ENCODE measurements at places on chromosomes 3 and 15.

DNA sequence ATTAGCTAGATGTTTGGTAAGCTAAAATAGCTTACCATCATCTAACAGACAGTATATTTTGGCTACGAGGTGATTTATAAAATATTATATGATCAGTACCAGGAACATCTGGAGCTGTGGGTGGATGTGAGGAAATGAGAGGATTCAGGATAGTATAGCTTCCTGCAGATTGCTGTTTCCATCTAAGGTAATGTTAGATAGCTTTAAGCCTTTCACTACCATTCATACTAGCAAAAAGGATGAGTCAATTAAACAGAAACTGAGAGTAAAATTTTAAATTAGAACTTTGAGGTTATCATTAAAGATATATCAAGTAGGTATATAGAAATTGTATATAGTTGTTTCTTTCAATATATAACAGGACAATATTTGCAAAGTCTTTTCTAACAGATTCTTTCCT lies 8.0 kb downstream of the ZBTB20 start:
- no peak for DNase-seq

DNA sequence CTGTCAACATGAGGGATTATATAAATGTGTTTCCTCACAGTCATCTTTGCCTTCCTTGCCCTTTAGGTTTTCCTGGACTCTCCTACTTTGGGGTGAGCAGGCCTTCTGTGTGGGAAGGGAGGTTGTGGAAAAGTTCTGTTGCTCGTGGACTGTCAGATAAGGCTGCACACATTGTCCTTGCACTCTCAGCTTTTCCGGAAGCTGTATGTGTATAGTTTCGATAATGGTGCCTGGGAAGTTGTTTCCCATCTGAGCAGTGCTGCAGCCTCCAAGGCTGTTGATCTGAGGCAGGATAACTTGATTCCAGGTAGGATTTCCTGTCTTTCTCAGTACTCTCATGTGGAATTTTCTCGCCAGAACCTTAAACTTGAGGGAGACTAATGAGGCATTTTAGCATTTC lies 297.8 kb upstream of the AZI2 start:
- no peak for DNase-seq

- DNase-seq: no peak
Measured at GRCh38 chr3:183500319-183500718, 55.2 kb downstream of the KLHL6 start.

GRCh38 chr15:54387799-54388198 lies 409.6 kb downstream of the UNC13C start:
- DNase-seq: no peak

DNA sequence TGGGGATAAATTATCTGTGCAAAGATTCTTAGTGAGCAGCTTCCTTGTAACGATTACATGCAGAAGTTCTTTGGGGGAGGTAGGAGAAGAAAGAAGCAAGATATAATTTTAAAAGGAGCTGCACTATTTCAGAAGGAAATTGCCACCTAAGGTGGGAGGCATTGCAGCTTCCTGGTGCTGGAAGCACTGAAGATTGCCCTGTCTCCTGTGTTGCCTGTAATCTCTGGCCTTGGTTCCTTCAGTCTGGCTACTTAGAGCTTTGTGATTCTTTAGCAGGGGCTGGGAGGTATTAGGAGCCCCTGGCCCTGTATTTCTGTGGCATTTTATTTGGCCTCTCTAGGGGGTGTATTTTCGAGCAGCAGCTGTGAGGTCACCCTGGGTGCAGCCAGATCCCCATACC lies 35.5 kb downstream of the CACNA2D3 start:
- DNase-seq: no peak

- no peak for DNase-seq
Measured at GRCh38 chr15:85129881-85130280, 148.2 kb downstream of the PDE8A start.

- DNase-seq: no peak
Measured at GRCh38 chr15:46708226-46708625, 1009.1 kb upstream of the SEMA6D start.

- DNase-seq: no peak
Measured at GRCh38 chr3:135083756-135084155, 288.7 kb downstream of the EPHB1 start.

GRCh38 chr3:107798381-107798780 lies 275.6 kb downstream of the BBX start:
- DNase-seq: no peak

- DNase-seq: no peak
Measured at GRCh38 chr15:92586383-92586942, 69.1 kb downstream of the FAM174B start.

- DNase-seq: no peak
Measured at GRCh38 chr15:75061272-75061671, 37.9 kb downstream of the PPCDC start.

DNA sequence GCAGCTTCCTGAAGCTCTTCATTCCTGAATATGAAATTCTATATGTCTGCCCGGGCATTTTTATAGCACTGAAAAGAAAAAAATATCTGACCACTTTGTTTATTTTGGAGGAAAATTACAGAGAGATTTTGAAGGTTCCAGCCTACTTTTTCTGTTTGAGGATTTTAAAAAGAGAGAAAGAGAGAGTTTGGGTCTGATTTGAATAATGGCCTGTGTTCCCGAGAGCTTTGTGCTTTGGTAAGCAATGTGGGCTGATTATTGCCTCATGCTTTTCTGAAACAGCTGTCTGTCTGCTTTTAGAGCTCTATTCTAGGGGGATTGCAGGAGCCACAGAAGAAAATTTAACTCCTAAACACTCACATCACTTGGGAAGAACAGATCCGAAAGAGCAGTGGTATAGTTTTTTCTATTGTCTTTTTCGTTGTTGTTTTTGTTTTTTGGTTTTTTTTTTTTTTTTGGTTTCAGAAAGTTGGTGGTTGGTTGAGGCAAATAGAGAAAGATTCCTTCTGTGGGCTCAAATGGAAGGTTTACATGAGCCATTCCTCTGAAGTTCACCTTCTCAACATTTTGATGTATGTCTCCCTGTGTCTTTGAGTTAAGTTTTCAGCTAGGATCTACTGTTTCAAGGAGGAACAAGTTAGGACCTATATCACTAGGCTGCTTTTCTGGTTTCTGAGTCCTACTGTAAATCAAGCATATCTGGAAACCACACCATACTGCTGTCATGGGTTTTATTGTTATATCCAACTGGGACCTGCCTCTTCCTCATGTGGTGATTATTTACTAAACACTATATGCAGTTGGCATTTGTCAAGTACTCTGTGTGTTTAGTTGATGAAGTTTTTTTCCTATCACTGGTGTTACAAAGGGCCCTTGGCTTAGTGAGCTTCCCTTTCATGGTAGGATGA lies 178.9 kb downstream of the KCNMB2 start:
- DNase-seq: no peak

DNA sequence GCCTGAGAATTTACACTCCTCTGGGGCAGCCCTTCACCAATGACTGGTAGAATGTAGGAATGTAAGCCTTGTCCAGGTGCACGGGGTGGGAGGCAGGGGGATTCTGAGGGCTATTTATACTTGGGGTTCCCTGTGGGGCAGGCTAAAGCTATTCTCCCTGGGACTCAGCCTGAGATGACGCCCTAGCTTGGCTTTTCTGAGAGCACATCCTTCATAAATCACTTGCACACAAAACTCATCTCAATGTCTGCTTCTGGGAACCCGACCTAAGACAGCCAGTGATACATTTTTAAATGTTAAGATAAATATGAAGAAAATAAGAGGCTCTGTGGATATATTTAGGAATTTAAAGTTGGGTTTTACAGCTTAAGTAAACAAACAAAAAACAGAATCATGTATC lies 16.6 kb downstream of the TMEM158 start:
- no peak for DNase-seq

DNA sequence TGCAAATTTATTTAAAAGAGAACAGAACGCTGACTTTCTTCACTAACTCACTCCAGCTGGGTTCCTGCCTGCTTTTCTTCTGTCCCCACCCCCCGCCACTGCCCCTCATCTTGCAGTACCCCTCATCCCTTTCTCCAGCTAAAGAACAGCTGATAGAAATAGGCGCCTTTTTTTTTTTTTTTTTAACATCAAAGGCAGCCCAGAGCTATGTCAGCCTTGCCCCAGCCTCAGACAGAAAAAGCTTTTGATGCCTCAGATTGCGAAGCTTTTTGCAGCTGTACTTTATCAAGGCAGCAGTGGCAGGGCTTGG lies 1.8 kb downstream of the CADPS start:
- DNase-seq: no peak

DNA sequence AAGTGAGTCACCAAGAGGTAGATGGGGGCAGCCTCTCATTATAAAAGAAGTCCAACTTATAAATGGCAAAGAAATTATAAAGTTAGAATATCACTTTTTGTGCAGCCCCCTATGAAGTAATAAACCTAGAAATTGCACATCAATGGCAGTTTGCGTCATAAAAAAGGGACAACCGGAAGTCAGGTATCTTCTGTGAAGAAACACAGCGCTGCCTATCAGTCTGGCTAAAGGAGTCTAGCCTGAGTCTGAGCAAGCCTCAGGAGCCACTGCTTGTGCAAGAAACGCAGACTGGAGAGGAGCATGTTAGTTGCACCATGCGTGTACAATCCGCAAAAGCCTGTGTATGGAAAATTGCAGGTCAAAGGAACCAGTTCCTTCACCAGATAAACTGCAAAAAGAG lies 178.4 kb downstream of the ARRDC4 start:
- DNase-seq: no peak

DNA sequence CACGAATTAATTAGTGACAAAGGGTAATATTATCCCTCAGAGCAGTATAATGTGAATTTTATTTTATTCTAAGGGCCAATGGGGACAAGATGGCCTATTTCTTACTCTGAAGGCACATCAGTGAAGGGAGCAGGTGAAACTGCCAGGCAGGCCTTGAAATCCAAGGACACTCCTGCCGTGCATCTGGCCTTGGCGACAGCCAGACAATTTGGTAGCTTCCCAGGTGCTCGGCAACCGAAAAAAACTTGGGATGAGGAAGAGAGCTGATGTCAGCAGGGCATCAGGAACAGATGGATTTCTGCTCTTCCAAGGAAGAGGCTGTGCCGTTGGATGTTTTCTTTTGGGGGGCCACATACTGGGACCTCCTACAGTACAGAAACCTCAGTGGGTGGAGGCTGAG lies 83.2 kb upstream of the ADAMTSL3 start:
- no peak for DNase-seq

DNA sequence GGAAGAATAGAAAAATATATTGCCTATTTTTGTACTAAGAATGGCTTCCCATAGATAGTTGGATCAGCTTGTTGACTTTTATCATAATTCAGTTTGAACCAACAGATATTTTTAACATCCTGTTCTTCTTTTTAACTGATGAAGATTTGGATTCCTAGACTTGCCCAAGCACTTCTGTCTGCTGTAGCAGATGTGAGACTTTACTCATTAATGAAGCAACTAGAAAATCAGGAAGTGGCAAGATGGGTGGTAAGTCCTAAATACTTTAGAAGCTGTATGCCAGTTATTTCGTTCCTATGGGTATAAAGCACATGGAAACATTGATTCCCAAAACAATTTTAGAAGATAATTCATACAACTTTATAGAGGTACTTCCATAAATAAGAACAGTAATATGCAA lies 8.4 kb downstream of the PIGB start:
- no peak for DNase-seq

DNA sequence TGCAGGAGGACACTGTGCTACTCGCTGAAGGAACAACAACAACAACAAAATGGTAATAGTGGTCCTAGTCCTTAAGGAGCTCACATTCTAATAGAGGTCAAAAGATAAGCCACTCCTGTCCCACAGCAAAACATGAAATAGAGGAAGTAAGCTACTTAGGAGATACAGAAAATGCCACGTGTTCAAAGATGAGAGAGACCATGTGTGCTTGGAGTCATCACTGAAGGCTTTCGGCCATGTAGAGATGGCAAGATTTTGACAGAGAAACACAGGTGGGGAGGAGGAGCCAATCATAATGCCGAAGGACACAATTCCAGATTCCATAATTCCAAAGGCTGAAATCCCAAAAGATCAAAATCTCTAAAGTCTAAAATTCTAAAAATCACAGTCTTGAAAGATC lies 24.8 kb upstream of the RIOX2 start:
- DNase-seq: no peak

DNA sequence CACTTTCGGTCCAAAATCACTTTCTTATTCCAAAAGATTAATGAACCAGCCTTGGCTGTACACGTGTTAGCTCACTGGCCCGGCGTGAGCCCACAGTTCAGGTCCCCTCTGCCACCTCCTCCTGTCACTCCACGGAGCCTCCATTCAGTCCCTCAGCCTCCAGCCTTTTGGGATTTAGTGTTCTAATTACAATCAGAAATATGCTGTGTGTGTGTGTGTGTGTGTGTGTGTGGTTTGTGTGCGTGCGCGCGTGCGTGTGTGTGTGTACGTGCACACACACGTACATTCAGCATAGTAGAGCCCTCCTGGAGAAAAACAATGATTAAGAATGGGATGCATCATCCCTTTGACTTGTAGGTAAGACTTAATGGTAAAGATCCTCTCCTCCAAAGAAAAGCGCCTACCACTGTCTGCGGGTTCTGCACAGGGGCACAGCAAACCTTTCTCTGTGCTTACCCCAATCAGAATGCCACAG lies 801 bp downstream of the CA12 start:
- DNase-seq: no peak

DNA sequence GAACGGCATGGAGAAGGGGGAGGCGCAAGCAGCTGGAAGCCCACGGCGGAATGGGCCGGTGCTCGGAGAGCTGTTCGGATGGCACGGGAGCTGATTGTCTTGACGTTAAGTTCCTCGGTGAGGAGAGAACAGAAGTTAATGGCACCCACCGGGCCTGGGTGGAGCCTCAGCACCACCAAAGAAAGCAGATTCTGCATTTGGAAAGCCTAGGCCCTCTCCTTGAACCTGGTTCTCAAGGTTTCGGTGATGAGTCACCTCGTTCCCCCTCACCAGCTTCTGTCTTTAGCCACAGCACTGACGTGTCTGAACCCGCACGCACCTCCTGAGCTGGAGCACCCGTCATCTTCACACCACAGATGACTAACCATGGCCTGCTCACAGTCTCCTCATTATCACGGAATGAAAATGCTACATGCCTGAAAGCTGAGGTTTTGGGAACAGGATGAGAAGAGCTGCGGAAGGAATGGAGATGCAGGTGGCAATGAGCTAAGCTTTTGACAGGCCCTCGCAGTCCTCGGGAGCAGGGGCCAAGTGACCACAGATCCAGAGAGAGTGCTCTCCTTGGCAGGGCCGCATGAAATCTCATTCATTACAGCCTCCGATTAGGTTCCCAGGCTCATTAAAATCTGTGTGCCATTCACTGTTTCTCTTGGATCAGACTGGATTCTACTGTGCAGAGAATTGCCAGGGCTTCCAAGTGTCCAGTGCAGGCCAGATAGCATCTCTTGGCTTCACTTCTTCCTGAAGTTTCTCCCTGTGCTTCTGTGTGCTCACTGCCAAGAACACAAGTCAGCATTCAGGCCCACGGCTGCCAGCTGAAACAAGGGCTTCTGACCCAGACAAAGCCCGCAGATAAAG lies 96.3 kb upstream of the DLG1 start:
- no peak for DNase-seq

GRCh38 chr15:47397655-47398054 lies 319.6 kb upstream of the SEMA6D start:
- DNase-seq: no peak

GRCh38 chr15:91393186-91393585 lies 293.1 kb downstream of the SV2B start:
- no peak for DNase-seq
